Astrocyte of the cerebellum (primary cell): ENCODE measurements at places on chromosomes 4 and X.

- DNase-seq: no peak
Observed at GRCh38 chrX:17735406-17735805, 1.9 kb upstream of the SCML1 start.

- DNase-seq: peak; percentile 83
Observed at GRCh38 chrX:78658845-78659744, at the start of gene RTL3. Gene RTL3 (minus strand): TSS chrX:78659328. CDS start chrX:78658420, 908 bp downstream.

GRCh38 chr4:184238072-184238745 is 20.5 kb upstream of the ENPP6 start:
- DNase-seq: no peak

DNA sequence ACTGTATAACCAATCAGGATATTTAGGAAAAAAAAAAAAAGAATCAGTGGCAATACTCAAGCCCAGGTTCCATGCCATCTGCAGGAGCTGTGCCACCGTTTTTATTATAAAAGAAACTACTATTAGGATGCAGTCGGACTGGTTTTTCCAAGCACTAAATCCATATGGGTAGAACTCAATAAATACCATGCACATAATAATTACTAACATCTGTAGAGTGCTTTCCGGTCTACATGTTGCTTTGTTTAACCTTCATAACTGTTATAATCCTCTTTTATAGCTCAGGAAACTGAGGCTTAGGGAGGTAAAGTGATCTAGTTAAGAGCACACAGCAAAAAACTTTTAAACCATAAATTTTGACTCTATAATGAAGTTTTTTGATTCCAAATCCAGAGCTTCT is 24.0 kb downstream of the ARSJ start:
- DNase-seq: no peak

DNA sequence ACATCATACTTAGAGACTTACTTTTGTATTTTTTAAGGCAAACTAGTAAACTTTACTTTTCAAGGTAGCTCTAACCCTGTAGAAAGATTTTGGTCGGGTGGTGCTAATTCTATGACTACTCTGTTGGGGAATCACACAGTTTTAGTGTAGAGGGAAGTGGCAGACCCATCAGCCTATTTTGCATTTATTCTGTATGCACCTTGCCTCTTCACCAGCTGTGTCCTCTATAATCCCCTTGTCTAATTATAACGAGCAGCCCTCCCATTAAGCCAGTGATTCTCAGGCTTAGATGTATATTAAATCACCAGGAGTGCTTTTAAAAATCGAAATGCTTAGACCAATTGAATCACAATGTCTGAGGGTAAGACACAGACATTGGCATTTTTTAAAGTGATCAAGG is 78.1 kb downstream of the GALNT7 start:
- DNase-seq: no peak

- no peak for DNase-seq
Observed at GRCh38 chrX:134526399-134526798, 66.4 kb downstream of the HPRT1 start.

DNA sequence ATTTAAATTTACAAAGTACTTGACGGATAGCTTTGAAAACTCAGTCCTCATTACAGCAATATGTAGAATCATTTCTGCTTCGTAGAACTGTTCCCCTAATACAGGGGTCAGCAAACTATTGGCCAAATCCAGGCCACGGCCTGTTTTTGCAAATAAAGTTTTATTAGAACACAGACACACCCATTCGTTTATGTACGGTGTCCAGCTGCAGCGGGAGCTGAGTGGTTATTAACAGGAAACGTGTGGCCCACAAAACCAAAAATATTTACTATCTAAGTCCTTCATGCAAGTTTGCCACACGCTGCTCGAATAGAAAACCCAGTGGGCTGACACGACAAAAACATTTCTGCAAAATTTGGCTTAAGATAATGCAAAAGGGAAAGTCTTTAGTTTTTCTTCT is 146.5 kb downstream of the AFAP1 start:
- no peak for DNase-seq

DNA sequence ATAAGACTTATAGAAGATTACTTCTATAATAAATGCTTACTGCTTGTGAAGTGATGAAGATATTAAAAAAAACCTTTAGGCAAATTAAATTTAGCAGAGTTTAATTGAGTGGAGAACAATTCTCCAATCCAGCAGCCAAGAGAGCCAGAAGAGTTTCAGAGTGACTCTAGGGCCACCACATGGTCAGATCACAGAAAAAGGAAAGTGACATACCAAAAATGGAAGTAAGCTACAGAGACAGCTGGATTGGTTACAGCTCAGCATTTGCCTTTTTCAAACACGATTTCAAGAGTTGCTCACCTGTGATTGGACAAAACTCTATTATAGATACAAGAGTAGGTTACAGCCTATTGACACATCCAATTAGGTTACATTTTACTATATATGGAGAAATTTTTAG is 79.0 kb upstream of the TRAM1L1 start:
- DNase-seq: no peak

- DNase-seq: no peak
Observed at GRCh38 chr4:150589157-150589556, 7.2 kb downstream of the MAB21L2 start.

- DNase-seq: no peak
Observed at GRCh38 chr4:69965628-69966027, at the start of gene CSN2. Gene CSN2 (minus strand): TSS chr4:69965728. CDS start chr4:69960995, 4,733 bp downstream.
